Fibroblast of lung (primary cell): ENCODE measurements at places on chromosomes 12 and 14.
A peak's percentile ranks its signal among the peaks of the same experiment; 100 is the strongest.

DNA sequence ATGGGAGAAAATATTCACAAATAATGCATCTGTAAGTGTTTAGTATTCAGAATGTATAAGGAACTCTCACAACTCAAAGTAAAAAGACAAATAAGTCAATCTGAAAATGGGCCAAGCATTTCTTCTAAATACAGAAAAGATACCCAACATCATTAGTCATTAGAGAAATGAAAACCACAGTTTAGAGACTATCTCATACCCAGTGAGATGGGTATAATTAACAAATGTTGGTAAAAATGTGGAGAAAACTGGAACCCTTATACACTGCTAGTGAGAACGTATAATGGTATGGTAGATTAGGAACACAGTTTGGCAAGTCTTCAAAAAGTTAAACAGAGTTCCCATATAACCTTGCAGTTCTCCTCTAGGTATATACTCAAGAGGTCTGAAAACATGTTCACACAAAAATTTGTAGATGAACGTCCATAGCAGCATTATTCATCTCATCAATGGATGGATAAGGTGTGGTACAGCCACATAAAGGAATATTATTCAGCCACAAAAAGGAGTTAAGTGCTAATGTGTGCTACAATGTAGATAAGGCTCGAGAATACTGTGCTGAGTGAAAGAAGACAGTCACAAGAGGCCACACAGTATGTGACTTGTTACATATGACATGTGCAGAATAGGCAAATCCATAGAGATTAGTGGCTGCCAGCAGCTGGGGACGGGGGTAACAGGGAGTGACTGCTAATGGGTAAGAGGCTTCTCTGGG, 5.9 kb downstream of the VCPKMT start:
- no peak for DNase-seq

GRCh38 chr14:73744874-73745529, 30.8 kb upstream of the PNMA1 start:
- no peak for DNase-seq

- peak; percentile 57 for DNase-seq
Measured at GRCh38 chr12:93621986-93622385, 49.5 kb downstream of the SOCS2 start.

GRCh38 chr14:57869617-57870016, 3.7 kb upstream of the SLC35F4 start:
- DNase-seq = no peak

DNA sequence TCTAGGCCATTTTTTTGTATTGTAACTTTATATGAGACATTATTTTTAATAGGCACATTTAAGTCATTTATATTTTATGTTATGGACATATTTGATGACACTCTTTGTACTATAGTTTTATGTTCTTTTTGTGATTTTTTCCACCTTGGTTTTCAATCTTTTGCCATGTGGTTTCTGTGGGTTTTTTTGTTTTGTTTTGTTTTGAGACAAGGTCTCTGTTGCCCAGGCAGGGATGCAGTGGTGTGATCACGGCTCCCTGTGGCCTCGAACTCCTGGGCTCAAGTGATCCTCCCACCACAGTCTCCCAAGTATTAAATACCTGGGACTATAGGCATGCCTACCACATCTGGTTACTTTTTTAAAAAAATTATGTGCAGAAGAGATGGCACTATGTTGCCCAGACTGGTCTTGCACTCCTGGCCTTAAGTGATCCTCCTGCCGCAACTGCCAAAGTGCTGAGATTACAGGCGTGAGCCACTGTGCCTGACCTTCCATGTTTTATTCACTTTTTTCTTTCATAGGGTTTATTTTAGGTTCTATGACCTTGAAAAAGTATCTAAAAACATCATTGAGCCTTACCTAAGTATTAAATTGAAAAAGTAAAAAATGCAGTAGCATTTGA, 16.3 kb downstream of the MSRB3 start:
- DNase-seq = no peak

DNA sequence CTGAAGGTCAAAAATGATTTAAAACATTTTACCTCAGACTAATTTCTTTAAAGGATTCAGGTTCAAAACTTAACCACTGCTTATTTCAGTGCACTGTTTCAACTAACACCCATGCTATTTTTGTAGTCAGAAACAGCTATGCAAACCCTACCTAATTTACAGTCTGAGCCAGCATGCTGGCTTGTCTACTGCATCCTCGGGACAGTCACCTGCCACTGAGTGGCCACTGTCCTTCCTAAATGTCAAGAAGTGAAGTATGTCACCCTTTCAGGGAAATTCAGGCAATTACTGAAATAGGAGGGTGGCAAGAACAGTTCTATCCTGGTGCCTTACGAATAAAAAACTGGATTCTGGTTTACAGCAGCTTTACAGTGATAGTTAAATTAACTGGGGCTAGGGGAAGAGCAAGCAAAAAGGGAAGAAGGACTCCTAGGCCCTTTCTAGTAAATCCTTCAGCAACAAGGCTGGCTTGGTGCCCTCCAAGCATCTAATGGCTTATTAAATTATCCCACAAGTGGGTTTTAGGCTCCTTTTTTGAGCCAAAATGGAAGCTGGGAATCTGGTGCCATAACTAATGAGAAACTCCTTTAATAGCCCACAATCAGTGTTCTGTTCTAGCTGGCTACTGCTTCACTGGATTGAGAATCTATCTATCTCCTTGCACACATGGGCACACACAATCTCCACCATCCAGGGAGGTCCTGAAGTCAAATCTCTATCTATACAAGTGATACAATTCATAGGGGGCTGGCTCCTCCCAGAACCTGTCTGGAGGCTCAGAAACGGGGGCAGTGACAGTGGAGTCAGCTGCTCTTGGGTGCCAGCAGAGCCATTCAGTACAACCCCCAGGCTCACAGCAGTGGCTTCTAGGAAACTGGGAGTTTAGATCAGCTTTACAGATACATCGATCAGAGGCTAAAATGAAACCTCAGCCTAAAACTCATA, 43.4 kb downstream of the SH2B3 start:
- DNase-seq = no peak

- peak; percentile 66 for DNase-seq
Measured at GRCh38 chr14:52266179-52266578, 1.3 kb upstream of the PTGDR start.

DNA sequence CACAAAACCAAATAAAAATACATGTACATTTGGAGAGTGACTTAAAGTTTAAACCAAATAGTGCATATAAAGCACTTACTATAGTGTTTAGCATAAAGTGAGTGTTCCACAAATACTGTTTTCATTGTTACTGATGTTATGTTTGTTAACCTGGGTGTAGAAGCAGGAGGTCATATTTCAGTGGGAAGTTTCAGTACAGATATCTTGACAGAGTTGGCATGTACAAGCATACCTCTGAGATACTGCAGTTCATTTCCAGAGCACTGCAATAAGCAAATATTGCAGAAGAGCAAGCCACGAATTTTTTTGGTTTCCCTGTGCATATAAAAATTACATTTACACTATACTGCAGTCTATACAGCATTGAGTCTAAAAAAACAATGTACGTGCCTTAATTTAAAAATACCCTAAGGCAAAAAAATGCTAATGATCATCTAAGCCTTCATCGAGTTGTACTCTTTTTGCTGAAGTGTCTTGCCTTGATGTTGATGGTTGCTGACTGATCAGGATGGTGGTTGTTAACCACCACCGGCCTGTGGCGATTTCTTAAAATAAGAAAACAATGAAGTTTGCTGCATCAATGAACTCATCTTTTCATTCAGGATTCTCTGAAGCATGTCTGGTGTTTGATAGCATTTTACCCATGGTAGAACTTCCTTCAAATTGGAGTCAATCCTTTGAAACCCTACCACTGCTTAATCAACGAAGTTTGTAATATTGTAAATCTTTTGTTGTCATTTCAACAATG, 361.1 kb upstream of the RPL10L start:
- DNase-seq = no peak

- DNase-seq = peak; percentile 2
Measured at GRCh38 chr14:34328178-34328577, 133.9 kb downstream of the SPTSSA start.

GRCh38 chr12:12406762-12407161, 49.9 kb downstream of the BORCS5 start:
- no peak for DNase-seq

DNA sequence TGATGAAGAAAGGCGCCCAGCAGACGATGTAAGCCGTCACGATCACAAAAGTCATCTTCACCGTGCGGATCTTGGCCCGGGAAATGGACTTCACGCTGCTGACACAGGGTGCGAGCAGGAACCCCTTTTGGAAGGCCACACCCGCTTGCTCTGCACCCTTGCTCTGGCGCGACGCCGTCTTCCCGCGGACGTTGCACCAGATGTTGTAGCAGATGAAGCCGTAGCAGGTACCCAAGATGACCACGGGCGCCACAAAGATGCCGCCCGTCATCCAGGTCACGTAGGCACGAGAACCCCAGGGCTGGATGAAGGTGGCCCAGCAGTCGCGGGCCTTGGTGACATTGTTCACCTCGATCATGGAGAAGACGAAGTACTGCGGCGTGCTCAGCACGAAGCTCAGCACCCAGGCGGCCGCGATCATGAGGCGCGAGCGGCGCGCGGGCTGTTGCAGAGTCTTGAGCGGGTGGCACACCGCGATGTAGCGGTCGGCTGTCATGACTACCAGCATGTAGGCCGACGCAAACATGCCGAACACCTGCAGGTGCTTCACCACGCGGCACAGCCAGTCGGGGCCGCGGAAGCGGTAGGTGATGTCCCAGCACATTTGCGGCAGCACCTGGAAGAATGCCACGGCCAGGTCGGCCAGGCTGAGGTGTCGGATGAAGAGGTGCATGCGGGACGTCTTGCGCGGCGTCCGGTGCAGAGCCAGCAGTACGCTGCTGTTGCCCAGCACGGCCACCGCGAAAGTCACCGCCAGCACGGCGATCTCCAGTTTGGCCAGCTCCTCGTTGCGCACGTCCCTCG, 890 bp downstream of the AVPR1A start:
- no peak for DNase-seq

GRCh38 chr12:124837958-124838803, 25.5 kb downstream of the SCARB1 start:
- peak; percentile 98 for DNase-seq

- no peak for DNase-seq
Measured at GRCh38 chr12:115755061-115755724, 522.3 kb downstream of the MED13L start.

- DNase-seq = no peak
Measured at GRCh38 chr12:8612629-8613028, at the start of gene AICDA. TSS of gene AICDA (minus strand) at chr12:8612859. CDS start at chr12:8612767, 92 bp downstream.

DNA sequence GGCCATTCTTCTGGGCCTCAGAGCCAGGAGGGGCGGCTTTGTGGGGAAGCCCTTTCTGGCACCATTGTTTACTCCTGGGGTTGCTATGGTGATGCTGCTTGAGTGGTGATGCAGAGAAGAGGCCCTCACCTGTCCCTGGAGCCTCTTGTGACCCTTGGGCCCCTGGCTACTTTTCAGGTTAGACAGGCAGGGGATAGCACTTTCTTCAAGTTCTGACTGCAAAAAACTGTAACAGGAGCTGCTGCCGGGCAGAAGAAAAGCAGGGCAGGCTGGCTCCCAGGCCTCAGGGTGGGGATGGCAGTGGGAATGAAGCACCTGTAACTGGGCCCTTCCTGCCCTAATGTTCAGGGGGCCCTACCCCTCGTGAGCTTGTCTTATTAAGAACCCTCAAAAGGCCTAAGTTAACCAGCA, at the start of gene TEX52:
Gene TEX52 (minus strand): TSS at position 19 of the 411 bp plus-strand sequence. CDS start 13 bp downstream, at position 6.
- no peak for DNase-seq

GRCh38 chr14:86243158-86243557, 713.2 kb downstream of the FLRT2 start:
- no peak for DNase-seq
